ENCODE measurements at places on chromosomes 3 and 15. TPM values are rescaled to one million over a fixed set of nuclear protein-coding genes. Genes with fewer than 3 reads are reported as not detected.

DNA sequence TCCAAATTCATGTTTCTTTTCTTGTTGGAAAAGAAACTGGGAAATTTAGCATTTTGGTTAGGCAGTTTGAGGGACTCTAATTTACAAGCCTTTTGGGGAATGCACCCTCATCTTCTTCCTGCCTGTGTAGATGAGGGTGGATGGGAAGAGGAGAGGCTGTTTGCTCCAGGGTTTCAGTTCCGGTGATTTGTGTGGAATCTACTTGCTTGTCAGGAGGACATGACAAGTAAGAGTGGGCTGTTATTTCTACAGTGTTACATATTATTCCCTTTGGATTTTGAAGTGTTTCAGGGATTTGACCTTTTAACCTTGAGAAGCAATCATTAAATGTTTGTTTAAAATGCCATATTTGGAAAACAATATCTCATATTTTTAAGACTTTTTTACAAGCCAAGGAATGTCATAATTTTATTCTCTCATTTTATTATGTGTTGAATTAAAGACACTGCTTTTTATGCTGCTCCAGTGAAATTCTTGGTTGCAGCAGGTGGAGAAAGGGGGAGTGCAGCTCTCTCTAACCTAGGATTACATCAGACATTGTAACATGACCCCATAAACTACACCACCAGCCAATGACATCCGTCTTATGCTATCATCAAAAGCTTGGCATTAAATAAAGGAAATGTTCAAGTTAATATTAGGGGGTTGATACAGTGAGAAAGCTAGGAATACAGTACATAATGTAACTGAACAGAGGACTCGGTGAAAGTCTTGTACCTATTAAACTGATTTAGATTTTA, 30.2 kb downstream of the PLAAT1 start:
- no peak for DNase-seq

GRCh38 chr3:197088370-197088769, 58.8 kb upstream of the MELTF start:
- peak; percentile 11 for DNase-seq

The EAF2 gene
- 8.7 TPM for polyA plus RNA-seq

DNA sequence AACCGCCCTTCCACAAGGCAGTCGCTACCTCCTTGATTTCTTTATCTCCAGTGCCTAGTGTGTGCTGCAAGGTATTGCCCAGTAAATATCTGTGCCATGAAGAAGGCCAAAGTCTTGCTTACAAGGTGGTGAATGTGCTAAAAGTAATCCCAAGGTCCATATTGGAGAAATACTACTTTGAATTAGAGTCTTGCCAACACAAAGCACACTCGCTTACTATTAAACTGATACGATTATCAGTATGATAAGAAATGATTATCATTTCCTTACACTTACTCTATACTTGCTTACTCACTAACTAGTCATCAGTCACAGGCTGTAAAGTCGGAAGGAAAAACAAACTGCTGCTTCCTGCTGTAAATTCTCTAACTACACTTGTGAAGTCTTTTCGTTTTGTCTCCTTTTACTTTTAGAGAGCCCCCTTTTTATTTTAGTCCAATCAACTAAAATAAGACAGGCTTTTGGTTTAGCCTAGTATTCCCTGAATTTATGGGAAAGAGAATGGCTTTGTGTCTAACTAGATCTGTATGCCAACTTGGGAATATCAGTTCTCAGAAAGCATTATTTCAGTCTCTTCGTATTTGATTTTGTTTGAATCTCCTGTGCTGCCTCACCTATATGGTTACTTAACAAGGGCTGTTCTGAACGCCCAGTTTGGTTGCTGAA, 107.1 kb upstream of the TSC22D2 start:
- no peak for DNase-seq

The CSPG4 gene
- polyA plus RNA-seq = 8.4 TPM

DNA sequence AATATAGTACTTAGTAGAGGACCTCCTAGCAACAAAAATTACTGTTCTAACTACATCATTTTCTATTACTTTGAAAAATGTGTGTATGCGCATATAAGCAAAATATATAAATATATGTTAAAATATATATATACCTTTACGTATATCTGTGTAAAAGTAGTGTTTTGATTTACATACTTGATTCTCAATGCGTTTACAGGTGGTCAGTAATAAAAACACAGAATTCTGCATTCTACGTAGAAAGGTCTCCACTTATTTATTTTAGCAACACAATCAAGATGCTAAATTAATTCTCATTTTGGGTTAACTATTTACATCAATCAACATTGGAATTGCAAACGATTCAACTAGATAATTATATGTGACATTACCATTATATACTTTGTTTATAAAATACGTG, 158.0 kb downstream of the ATG7 start:
- no peak for DNase-seq

DNA sequence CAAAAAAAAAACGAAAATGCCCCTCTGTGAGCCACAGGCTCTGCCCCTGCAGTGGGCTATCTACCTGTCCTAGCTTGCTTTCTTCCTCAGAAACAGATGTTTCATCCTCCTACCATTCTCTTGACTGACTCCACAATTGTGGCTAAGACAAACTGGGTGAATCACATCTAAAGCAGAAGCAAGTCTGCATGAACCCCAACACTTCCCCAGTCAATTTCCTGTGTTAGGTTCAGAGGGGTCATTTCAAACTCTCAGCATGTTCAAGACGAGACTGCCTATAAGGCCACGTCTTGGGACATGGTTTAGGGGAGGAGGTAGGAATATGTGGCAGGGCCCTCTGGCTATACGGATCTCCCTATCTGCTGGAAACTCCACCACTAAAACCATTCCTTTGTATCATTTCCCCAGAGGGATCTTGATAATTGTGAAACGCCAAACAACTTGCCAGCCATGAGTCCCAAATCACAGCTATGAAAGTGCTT, 28.6 kb upstream of the ANKDD1A start:
- no peak for DNase-seq

GRCh38 chr3:135213822-135214221, 418.8 kb downstream of the EPHB1 start:
- DNase-seq = no peak

DNA sequence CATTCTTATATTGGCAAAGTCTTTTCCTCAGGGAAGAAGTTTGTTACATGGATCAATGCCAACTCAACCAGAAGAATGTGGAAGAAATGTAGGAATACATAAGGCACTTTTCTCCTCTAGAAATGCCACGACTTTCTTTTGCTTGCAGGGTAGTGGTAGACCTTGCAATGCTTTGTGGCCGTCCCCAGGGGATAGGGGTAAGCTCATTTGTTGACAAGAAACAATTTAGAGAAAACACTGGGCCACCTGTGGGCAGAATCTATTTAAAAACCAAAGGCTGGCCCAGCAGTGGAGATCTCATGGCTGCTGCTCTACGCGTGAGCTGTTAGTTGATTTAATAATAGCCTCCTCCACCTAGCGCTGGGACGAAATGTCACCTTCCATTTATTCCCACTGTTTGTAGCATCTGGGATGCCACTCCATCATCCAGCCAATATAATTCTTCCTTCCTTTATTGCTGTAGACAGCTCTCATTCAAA, 64.6 kb upstream of the PFN2 start:
- no peak for DNase-seq
